ENCODE measurements at places on chromosomes 4 and X.

GRCh38 chr4:99593781-99594641, 19.4 kb downstream of the MTTP start:
- DNase-seq = no peak

DNA sequence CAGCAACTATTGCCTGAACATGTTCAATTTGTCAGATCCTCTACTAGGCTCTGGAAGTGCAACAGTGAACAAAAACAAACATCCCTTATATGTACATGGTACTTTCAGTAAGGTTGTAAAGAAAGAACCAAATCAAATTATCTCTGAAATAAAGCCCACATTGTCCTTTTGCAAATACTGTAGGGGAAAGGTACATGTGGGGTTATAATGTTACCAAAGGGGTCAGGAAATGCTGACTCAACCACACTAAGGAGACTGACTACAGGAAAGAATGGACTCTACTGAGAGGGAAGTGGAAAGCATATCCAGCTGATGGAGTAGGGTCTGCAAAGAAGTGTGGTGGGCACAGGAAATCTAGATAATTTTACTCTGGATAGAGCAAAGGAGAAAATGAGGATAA, 61.5 kb downstream of the PCDH18 start:
- no peak for DNase-seq

GRCh38 chr4:8649631-8650361, 57.2 kb downstream of the CPZ start:
- DNase-seq = no peak

DNA sequence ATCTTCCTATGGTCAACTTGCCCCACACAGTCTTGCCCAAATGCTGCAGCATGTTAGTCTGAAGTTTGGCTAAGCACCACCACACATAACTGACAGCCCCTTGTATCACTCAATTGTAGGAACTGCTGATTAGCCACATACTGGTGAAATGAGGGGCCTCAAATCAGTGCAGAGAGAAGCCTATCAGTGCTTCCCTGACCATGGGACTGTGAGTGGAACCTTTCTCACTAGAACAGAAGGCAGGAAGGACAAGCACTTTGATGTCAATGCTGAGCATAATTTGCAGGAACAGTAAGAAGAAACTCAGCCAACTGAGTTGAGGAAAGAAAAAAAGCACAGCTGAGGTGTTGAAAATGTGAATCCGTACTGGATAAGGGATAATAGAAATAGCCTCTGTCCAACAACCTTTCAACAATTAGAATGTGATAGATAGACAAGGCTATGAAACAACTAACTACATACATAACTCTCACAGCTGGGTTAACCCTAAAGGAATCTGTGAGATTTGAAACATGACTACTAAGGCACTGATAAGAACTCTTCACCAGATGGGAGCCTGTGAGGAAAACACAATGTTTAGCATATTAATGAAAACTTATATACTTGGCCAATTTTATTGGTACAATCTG, 136.6 kb upstream of the SH3RF1 start:
- DNase-seq = no peak

GRCh38 chr4:159607809-159608208, 504.9 kb downstream of the RAPGEF2 start:
- DNase-seq = no peak

DNA sequence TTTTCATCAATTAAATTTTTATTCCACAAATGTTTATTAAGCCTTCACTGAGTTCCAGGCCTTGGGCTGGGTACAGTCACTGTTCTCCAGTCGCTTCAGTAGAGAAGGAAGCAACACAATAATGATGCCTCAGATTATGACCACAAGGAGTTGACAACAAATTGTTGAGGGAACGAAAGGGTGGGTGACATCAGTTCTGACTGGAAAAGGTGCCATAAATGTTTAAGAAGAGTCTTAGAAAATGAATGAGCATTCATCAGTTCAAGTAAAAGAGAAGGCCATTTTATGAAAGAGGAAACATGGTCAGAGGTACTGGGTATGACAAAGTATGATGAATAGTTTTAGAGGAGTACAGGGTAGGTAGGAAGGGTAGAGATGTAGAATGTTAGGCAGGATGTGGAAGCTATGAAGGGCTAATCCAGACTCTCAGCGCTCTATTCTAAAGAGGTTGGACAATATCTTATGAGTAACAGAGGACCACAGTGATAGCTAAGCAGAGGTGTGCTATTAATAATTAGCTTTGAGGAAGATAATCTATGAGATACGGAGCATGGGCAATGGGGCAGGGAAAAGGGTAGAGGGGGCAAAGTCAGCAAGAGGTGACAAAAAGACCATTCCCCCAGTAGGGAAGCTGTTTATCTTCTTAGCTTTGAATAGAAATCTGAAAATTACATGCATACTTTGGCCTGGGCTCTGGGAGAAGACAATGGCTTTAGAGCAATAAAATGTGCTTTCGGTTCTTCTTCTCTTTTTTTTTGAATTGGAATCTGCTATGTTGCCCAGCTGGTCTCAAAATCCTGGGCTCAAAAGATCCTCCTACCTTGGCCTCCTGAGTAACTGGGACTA, 20.4 kb downstream of the AFP start:
- DNase-seq = no peak

DNA sequence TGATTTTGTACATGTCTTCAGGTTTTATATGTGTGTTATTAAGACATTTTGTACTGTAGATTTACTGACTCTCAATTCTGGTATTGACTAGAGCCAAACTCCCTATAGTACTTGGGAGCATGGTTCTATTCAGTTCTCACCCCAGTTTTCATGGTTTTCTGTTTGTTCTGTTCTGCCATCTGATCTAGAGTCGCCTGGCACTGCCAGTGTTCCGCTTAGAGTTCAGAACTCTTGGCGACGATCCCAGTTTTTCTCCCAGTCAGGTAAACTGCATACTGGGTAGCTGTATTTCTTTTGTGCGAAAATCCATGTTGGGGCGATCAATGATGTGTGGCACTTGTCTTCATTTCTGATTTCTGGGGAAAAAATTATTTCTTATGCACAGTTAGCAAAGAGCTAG, 78.0 kb downstream of the PHOX2B start:
- DNase-seq = no peak

GRCh38 chr4:184534511-184535391, 60.4 kb upstream of the IRF2 start:
- DNase-seq = peak; percentile 55

DNA sequence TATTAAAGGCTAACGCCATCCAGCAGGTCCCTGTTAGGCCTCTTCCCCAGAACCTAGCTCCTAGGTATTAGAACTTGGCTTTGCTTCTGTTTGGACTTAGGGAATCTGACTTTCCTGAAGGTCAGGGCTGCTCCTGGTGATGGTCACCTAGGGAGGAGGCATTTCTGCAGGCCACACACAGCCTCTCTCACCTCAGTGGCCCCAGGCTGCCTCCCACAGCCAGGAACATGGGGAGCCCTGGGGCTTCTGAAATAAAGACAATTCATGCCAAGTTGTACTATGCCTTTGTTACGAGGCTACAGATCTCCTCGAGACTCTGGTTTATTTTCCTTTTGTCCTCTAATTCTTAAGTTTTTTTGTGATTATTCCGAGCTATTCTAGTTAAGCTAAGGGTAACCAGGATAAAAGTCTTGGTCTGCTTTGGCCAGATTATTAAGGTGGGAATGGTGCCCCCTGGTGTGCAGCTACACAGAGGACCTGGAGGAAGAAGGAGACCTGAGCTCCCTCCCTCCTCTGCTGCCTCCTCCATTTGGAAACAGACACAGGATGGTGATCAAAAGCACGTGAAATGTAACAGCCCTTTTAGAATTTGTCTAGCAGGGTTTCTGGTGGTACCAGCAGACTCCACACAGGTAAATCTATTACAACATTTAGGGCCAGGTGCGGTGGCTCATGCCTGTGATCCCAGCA, 131.0 kb downstream of the DCLK2 start:
- DNase-seq = no peak

GRCh38 chrX:147522981-147523380, 388.7 kb upstream of the FMR1 start:
- no peak for DNase-seq

- DNase-seq = no peak
Observed at GRCh38 chr4:70002507-70002906, 6.7 kb downstream of the STATH start.

- DNase-seq = no peak
Observed at GRCh38 chr4:119493886-119494285, 134.7 kb downstream of the PDE5A start.

GRCh38 chrX:57137501-57137900, 304 bp upstream of the SPIN2A start:
- DNase-seq = no peak

DNA sequence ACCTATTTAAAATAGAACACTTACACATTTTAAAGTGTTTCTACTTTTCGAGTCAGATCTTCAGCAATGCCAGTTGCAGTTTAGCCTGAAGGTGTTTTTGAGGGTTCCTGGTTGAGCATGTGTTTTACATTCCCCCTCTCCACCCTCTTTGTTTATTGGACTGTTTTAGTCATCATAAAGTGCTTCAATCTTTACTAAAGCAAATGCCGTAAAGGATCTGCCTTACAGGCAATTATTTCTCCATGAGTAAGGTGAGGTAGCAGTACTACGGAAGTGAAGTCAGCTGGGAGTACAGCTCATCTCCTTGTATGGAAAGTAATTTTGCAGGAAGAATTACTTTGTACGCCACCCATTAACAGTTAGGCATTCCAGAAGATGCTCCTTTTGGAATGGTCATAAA, 36.9 kb downstream of the PDLIM5 start:
- DNase-seq = peak; percentile 82

DNA sequence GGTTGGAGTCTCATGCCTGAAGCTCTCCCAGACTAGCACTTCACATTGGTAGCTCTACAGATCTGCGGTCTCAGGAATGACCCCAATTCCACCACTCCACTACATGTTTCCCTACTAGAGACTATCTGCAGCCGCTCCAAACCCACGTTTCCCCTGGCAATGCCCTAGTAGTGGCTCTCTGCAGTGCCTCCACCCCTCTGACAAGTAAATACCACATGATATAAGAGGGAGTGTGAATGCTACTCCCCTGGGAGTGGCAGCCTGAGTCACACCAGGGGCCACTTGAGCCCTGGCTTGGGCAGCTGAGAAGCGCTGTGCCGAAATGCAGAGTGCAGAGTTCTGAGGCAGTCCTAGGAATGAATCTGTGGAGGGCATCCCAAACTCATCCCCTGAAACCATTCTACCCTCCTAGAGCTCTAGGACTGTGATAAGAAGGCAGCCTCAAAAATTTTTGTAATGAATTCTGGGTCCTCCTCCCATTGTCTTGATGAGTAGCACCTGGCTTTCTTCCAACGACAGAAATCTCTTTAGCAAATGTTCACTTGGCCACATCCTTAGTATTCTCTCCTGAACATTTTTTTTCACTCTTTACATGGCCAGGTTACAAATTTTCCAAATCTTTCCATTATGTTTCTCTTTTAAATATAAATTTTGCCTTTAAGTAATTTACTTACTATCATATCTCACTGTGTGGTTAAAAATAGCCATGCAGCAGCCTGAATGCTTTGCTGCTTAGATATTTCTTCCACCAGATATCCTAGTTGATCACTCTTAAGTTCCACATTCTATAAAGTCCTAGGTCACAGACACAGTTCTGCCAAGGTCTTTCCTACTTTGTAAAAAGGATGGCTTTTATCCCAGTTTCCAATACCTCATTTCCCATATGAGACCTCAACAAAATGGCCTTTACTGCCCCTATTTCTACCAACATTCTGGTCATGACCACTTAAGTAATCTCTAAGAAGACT, 160.2 kb upstream of the CPEB2 start:
- no peak for DNase-seq

GRCh38 chrX:134642386-134642785, 15.9 kb downstream of the PLAC1 start:
- no peak for DNase-seq

- DNase-seq = no peak
Observed at GRCh38 chr4:138056541-138056940, 185.6 kb downstream of the SLC7A11 start.

DNA sequence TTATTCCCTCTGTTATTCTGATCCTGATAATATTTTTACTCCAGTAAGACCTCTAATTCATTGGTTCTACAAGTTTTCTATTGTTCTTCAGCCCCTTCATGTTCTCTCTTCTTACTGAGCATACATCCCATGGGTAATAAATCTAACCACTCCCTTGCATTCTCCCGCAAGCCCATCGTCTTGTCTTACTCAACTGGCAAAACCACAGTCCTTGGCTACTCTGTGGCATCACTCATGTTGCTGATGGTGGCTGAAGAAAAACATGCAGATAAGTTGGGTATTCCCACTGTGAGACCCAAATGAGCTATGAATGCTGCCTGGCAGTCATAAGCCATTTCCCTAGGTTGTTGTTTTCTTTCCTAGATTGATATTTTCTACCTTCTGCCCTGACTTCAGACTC, 402.2 kb upstream of the AADAT start:
- DNase-seq = no peak

DNA sequence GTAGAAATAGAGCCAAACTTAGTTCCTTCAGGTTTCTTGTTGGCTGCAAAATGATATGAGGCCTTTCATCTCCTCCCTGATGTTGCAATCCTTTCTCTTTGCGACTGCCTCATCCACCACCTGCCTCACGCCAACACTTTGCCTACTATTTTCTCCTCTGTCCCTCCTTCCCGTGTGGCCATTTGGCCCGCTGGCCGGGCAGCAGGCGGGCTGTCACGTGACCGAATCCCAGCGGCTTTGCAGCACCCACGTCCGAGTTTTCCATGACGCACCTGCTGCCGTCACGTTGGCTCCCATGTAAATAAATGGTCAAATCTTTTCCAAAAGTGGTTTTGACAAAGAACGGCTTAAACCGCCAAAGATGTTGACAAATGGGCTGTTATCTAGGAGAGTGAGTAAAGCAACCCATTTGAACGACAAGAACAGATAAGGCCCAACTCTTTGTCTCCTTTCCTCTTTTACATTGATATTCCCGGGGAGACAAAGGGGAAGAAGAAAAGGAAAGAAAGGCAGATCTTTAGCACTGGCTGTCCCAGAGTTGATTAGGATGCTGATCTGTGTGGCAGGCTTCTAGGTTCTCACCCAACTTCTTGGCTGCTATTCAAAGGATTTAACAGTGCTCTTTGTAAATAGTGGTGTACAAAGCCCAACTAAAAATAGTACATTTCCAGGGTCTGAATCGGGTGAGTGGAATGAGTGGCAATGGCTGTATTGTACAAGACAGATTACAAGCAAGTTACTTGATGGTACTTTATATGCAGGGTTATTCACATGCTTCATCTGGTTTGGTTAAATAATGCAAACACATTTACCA, 174.2 kb upstream of the JADE1 start:
- DNase-seq = no peak

- DNase-seq = no peak
Observed at GRCh38 chr4:23584024-23584423, 305.8 kb downstream of the PPARGC1A start.

- DNase-seq = no peak
Observed at GRCh38 chrX:152733261-152733975, at the start of the genes CSAG1 and MAGEA12. Gene CSAG1 (minus strand): TSS chrX:152733721. CDS start chrX:152732460, 1,261 bp downstream. Gene MAGEA12 (plus strand): TSS chrX:152733757. CDS start chrX:152736162, 2,405 bp downstream.

DNA sequence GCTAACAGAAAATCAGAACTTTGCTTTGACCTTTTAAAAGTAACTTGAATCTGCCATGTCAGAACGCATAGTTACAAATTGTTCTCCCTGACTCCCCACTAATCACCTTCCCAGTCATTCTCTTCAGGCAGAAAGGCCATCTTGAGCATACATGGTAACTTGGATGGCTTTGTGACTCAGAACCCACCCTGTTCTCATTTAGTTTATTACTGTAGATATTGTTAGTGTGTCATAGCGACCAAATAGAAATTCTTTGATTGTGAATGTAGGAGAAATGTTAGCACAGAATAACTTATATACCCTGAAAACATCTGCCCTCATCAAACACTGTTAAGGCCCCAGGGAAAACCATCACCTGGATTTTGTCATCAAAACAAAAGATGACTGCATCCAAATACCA, 382.0 kb downstream of the MAGEB5 start:
- no peak for DNase-seq

GRCh38 chrX:7891928-7892327, 35.3 kb downstream of the PNPLA4 start:
- no peak for DNase-seq
